Endodermal cell (in vitro differentiated cells): ENCODE measurements at places on chromosomes 5 and 9.

DNA sequence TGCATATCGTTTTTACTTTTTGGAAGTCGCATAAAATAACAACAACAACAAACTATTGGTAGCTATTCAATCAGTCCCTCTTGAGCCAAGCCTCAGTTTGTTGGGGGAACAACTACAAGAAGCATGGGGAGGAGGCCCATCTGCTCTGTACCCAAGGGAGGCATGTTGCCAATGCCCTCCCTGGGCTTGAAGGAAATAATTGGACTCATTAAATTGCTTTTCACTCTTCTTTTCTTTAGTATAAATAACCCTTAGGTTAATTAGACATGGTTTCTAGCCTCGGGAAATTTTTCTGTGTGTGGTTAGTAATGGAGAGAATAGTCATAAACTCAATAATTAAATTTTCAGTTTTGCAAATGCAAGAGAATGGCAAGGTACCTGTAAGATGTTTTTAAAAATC, 500.7 kb downstream of the TLE4 start:
- no peak for DNase-seq

DNA sequence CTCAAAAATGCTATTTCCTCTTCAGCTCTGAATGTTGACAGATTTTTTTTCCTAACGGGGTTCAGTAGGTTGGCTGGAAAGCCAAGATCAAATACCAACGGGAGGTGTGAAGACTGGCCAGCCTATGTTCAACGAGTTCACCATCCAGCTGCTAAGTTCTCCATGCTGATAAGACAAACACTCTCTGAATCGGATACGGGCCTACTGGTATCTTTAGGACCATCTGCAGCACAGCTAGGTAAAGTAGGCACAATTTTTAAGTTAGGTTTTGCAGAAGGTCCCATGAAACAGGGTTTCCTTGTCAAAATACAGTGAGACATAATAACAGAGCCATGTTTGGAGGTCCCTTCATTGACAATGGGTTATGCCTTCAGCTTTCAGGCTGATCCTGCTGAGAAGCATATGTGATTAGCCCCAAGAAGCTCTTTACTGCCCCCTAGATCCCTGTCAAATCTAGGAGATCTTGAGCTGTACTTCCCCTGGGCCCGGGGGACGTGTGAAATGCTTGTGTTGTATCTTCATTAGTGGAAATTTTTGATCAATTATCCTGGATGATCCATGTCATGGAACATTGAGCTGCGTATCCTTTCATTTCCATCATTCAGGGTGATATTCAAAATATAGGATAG, 60.6 kb downstream of the PGM5 start:
- peak; percentile 65 for DNase-seq

- no peak for DNase-seq
Observed at GRCh38 chr9:16611001-16611400, 259.5 kb downstream of the BNC2 start.

GRCh38 chr9:29325894-29326293, 1752.6 kb upstream of the C9orf72 start:
- no peak for DNase-seq

- peak; percentile 63 for DNase-seq
Observed at GRCh38 chr5:150112201-150113046, 26.1 kb upstream of the CSF1R start.

- DNase-seq: no peak
Observed at GRCh38 chr9:135744333-135745070, 42.5 kb downstream of the KCNT1 start.

DNA sequence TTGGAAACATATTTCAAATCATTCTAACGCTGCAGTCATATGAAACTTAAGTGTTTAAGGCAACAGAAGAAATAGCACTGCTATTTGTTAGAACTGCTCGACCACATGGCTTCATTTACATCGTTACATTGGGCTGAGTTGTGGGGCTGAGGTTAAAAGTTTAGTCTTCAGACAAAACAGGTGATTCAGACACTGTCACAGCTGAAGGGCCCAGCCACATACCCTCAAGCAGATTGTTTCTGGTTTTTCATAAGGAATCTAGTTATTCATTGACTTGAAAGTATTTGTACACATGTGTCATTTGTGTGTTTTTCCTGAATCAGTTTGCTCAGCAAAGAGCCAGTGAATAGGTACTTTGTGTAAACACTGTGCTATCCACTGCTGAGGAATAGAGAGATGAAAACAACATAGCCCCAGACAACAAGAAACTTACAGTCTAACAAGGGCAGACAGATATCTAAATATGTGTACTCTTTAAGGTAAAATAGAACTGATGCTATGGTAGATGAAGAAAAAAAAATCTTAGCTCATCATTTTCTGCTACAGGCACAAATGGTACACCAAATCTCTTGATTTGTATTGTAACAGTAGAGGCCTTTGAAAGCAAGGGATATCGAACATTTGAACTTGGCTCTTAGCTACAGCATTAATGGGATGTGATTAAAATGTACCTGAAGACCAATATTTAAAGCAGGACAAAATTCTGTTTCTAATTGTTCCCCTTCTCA, 357.6 kb upstream of the RPS23 start:
- no peak for DNase-seq

GRCh38 chr9:81028504-81028903, 660.8 kb downstream of the TLE1 start:
- no peak for DNase-seq

- DNase-seq: no peak
Observed at GRCh38 chr9:131809941-131810344, 70.1 kb upstream of the RAPGEF1 start.

- no peak for DNase-seq
Observed at GRCh38 chr9:88739373-88739772, 204.4 kb downstream of the NXNL2 start.

DNA sequence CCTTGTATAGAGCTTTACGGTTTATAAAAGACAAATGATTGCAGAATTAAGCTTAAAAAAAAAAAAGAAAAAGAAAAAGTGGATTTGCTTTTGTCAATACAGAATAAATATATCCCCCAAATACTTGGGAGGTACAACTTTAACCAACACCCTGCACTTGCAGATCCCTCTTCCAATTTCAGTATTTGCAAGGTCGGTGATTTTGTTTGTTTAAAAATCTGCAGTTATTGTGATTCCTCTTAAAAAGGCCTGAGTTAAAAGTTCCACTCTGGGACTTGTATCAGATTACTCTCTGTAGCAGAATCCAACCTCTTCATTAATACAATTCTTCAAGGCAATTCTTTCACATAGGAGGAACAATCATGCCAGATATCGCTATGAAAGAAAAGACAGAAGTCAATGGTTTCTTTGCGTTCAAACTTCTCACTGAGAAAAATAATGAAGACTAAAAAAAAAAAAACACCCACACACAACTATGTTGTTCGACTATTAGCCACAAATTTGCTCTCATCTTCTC, 400.9 kb downstream of the EBF1 start:
- DNase-seq: no peak

GRCh38 chr5:123517476-123517875, 5.5 kb downstream of the CSNK1G3 start:
- DNase-seq: no peak

DNA sequence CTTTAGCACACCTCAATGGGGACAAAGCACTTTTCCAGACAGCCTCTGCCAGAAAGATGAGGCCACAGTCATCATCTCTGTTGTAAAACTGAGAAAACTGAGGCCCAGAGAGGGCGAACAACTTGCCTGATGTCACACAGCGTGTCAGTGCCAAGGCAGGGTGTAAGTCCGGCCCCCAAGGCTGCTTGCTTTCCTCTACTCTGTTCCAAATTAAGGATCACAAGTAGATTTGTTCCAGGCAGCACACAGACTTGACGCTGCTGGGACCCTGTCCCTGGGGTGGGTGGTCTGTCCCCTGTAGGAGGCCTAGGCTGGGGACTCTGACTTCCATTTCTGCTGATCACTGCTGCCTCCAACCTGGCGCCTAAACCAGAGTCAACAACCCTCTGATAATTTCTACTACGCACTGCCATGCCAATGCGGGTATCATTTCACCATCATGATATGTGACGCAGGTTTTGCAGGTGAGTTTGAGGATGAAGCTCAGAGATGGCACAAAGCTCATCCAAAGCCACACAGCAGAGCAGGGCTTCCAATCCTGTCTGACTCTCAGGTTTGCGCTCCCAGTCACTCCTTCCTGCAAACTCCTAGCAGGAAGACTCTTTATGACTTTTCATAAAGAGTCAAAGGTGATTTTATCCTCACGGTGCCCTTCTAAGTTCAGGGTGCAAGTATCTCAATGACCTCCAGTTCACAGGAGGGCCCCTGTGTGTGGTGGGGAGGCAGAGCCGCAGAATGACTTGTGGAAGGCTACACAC, 13.5 kb upstream of the RALGDS start:
- no peak for DNase-seq

- no peak for DNase-seq
Observed at GRCh38 chr5:132421462-132421861, 52.0 kb downstream of the SLC22A5 start.

- DNase-seq: no peak
Observed at GRCh38 chr5:16727755-16728325, 111.0 kb upstream of the RETREG1 start.

DNA sequence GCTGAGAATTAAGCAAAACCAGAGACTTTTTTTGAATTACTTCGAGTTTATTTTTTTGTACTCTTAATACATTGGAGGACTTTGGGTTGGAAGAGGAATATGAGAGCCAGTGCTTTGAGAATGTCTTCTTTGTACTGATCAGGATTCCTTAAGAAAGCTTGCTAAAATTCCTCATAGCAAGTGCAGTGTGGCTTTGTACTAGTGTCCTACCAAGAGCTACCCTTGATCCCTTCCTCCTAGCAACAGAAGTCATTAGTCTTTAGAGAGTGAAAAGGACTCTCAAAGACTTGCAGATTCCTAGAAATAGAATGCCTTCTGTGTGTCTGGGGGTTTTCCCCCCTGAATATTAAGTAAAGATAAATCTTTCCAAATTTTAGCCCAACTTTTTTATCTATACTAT, 276.1 kb downstream of the ARHGAP26 start:
- DNase-seq: no peak

DNA sequence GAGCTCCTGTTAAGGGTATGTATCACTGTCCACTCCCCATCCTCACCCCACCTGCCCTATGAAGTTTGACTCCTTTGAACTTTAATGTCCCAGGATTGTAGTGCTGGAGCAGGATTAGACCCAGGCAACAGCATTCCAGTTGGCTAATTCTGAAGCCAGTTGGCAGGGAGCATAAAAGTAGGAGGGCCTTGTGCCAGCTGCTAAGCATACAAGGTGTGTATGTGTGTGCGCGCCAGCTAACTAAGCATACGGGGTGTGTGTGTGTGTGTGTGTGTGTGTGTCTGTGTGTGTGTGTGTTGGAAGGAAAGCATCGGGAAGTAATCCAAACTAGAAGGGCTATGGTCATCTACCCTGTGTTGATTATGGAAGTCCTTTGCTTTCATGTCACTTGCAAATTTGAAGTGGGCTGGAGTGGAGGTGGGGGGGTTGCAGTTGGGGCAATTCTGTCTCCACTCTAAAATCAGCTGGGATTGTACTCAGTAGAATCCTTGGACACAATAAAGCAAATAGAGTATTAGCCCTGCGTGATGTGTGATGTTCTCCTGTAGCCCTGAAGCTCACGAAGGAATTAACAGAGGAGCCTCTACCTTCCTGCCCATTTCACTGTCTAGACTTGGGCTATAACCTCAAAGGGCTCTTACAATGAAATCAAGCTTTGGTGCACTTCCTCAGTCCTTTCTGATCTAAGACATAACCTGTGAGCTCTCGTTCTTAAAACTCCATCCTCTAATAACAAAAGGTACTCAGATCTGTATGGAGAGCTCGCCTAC, 26.9 kb downstream of the HMGCR start:
- peak; percentile 56 for DNase-seq

- DNase-seq: no peak
Observed at GRCh38 chr5:77250021-77250420, 39.5 kb downstream of the PDE8B start.

- peak; percentile 74 for DNase-seq
Observed at GRCh38 chr5:177306674-177307543, 3.3 kb downstream of the PRELID1 start.

GRCh38 chr5:174773371-174773770, 49.0 kb downstream of the MSX2 start:
- DNase-seq: no peak

- peak; percentile 84 for DNase-seq
Observed at GRCh38 chr9:90801241-90801972, at the start of gene SYK. Gene SYK (plus strand): TSS chr9:90801819. CDS start chr9:90843899, 42,080 bp downstream.

- no peak for DNase-seq
Observed at GRCh38 chr9:20319641-20320337, 302.5 kb downstream of the MLLT3 start.

GRCh38 chr5:61327760-61328753, 4.0 kb upstream of the ZSWIM6 start:
- peak; percentile 29 for DNase-seq

DNA sequence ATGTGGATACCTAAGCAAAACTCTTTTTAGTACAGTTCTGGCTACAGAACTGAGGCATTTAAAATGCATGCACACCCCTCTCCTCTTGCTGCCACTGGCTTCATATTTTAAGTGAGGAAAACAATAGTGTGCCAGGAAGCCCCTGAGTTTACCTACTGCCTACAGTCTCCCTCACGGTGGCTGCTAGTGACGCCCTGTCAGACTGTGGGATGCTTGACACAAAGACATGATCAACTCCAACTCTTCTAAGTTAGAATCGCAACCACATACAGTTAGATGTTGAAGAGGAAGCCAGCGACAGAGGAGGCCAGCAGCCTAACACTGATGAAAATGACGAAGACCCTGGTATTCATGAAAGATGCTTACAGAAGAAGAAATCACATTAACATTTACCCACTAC, 1.3 kb downstream of the SEC16A start:
- DNase-seq: no peak

- DNase-seq: peak; percentile 58
Observed at GRCh38 chr9:119639287-119639955, 270.2 kb upstream of the BRINP1 start.

DNA sequence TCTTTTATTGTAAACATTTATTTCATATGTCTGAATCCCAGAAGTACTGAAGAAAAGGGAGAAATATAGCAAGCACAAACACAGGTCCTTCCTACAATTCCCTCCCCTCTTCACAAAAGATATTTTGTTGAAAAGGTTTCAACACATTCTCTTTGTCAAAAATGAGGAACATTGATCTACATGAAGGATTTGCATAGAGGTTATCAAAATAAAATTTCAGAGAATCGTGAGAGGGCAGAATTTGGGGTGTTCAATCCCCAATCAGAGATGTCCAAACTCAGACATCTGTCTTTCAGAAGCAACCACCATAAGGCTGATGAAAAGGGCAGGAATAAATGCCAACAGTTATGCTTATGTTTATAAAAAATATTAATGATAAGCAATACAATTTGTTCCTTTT, 69.2 kb downstream of the MARCHF3 start:
- DNase-seq: no peak
